Cerebellar nuclear complex (tissue), 1 donor: ENCODE measurements at places on chromosomes 1 and 21.
A peak's percentile ranks its signal among the peaks of the same experiment; 100 is the strongest.

- DNase-seq: no peak
Measured at GRCh38 chr1:100683448-100684349, 35.8 kb upstream of the VCAM1 start.

DNA sequence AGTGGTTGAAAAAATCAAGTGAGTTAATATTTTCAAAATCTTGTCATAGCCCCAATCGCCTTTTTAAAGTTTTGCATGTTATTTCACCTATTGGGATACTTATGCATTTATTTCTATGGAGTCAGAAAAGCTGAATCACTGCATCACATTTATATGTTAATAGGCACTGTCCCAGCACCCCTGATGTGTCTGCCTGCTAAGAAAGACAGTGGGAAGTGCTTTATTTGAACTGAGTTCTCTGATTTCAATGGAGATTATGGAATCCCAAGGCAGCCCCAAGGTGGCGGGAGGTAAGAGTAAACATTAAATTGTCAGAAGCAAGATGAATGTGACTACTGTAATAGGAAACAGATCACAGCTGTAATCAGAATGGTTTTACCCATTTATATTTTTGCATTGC is 2225.7 kb downstream of the NCAM2 start:
- no peak for DNase-seq

GRCh38 chr1:7153464-7153863 is 368.2 kb downstream of the CAMTA1 start:
- DNase-seq: no peak

DNA sequence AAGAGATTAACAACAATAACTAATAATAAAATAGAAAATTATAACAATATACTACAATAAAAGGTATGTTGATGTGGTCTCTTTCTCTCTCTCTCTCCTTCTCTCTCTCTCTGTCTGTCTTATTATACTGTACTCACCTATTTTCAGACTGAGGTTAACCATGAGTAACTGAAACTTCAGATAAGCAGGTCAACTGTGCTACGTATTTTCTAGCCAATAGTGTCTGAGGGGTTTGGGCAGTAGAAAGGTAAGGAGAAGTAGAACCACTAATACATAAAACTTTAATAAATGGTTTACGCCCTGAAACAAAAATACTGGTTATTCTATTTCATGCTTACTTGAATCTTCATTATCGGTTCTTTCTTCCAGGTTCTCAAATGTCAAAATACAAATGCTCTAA is 71.0 kb upstream of the LRRC53 start:
- no peak for DNase-seq

- DNase-seq: no peak
Measured at GRCh38 chr1:208528578-208529240, 284.5 kb upstream of the PLXNA2 start.

GRCh38 chr1:73161418-73161817 is 879.1 kb upstream of the NEGR1 start:
- DNase-seq: no peak

DNA sequence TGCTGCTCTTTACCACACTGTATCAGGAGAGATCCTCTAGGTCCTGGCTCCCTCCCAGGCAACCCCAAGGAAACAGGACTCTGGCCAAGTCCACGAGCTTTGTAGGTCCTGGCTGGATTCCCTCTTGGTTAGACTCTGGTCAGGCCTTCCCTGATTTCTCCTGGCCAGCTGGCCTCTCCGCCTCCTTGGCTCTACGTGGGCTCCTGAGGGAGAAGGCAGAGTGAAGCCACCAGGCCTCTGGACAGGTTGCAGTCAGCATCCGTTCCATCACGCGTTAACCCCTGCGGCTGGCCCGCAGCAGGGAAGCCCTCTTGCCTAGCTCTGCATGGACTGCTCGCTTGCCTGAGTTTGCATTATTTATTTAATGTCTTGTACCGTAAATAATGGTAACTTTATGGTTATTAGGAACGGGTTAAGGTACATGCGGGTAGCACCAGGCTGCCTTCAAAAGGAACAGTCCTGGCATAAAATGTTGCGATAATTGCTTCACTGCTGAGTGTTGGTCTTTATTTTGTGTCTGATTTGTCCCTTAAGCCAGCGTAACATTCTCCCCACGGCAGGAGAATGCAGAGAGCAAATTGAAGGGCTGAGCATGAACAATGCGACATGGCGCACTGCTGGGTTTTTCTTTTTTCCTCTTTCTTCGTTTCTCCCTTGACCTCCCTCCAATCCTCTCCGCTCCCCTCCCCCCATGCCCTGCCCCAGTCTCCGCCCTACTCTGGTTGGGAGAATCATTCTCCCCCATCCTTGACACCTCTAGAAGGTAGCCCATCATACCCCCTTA is 100.3 kb downstream of the RNF220 start:
- peak; percentile 28 for DNase-seq

DNA sequence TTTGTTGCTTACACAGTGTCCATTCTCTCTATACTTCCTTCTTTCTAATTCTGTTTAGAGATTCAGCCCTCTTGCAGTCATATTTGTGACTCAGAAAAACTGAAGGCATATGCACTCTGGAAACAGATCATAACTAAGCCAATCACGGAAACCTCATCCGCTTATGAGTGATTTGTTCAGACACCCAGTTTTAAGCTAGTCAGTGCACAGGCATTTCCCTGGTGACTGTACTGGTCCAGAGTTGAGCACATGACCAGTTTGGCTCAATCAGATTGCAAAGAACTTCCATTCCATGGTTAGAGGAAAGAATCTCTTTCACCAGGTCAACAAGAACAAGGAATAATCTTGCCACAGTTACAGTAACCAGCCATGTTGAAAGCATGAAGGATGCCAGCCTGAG is 69.2 kb upstream of the SGIP1 start:
- no peak for DNase-seq

- DNase-seq: no peak
Measured at GRCh38 chr1:46219551-46220520, 16.7 kb downstream of the LURAP1 start.

DNA sequence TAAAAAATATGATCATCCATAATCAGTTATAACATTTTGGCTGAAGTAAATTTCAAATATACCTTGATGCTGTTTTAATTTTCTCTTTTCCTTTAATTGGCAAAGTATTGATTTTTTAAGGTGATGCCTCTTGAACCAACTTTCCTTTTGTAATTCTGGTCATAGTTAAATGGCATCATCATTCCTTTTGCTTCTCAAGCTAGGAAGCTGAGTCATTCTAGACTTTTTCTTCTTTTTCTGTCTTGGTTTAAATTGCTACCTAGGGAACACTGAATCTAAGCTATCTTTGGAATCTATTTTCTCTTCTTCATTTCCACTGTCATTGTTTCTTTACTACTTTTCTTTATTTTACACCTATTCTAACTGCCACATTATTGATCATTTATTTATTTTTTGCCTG is 162.7 kb downstream of the HMCN1 start:
- DNase-seq: no peak

GRCh38 chr1:200400556-200400955 is 9.3 kb downstream of the ZNF281 start:
- DNase-seq: no peak

DNA sequence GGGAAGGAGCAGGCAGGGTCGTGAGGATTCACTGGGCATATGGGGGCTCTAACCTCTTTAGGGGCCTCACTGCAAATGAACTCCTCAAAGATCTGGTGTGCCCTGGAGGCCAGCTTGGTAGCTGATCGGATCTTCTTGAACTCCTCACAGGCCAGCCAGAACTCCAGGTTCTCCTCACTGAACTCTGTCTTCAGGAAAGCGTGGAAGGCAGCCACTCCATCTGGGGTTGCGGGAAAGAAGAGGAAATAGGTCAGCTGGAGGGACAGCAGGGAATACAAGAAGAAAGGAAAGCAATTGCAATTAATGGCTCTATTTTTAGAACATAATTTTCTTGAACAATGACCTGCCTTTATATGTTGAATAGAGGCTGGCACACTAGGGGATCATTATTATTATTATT is 2.3 kb downstream of the RGS16 start:
- DNase-seq: no peak

DNA sequence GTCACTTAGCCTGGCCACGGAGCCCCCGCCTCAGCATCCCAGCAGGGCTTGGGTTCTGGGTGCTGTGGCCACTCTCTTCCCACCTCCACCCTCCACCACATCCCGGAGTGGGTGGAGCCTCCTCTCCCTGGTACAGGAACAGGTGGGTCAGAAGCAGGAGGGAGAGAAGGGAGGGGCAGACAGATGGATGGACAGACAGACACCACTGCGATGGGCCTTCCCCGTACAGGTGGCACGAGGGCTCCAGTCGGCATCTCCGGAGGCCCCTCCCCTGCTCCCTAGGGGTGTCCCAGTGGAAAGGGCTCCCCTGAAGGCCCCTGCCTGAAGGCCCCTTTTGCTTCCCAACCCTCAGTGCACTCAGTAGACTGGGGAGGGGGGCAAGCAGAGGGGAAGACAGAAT is 96.9 kb upstream of the TARDBP start:
- no peak for DNase-seq

GRCh38 chr1:230713915-230714764 is at the start of gene AGT:
Gene AGT, minus strand, starts transcription at chr1:230714122. Its CDS starts 3,299 bp downstream, at chr1:230710823.
- DNase-seq: peak; percentile 94

DNA sequence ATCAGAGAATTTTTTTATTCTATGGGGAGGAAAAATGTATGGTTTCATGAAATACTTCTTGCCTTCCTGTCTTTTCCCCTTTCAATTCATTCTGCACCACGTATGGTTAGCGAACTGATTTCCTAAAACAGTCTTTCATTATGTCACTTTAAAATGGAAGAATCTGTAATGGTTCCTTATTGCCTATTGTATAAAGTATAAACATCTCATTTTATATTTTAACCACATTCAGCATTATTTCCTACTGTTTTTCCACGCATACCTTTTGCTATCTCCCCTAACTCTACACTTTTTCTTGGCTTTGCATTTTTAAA is 232.3 kb upstream of the B3GALT2 start:
- no peak for DNase-seq

- no peak for DNase-seq
Measured at GRCh38 chr1:216221260-216221700, 202.0 kb downstream of the USH2A start.

- DNase-seq: no peak
Measured at GRCh38 chr1:55012661-55013060, 13.9 kb downstream of the BSND start.

DNA sequence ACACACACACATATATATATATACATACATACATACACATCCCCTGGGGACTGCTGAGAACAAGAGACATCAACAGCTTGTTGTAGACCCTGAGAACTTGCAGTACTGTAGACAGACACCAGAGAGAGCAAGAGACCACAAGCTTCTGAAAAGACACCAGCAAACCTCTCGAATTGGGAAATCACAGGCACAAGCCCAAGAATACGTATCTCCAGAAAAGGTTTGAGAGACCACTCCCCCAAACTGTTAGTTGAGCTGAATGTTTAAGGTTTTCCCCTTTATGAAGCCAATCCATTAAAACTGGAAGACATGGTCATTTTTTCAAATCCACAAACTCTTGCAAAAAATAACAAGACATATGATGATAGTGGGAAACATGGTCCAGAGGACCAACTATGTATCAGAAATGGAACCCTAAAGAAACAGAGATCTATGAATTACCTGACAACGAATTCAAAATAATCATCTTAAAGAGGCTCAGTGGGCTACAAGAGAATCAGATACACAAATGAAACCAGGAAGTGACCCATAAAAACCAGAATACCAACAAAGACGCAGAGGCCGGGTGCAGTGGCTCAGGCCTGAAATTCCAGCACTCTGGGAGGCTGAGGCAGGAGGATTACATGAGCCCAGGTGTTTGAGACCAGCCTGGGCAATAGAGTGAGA is 45.1 kb downstream of the SLC2A1 start:
- DNase-seq: no peak

DNA sequence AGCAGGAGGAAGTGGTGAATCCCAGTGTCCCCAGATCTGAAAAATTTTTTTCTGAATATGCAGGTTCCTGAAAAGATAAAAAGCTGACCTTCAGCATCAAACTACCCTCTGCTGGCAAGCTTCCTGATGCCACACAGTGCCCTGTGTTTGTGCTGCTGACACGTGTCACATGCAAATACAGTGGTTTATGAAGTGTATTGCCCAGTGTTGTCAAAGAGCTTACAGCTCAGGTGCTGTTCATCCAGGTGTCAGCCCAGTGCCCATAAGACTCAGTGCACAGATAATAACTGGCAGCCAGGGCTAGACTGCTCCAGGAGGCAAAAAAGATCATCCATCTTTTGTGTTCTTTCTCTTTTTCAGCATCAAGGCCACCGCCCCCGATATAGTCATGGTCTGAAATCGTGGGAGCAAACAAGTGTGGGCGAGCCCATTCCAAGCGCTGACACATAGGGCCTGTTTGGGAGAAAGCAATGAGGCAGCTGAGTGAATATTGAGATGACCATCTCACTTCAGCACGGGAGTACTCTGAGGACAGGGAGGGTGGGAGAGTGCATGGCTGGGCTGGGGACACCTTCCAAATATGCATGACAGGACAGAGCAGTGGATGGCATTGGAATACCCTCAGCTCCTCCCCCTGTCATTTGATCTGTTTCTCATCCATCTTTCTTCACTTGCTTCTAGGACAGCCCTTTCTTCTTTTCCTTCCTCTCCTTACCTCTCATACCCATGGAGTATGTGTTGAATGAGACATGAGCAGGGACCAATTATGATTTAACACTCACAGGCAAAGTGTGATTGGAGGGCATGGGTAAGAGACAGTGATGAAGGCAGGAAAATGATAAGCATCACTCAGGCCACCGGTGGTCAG is 6.4 kb upstream of the KCNK1 start:
- DNase-seq: no peak

- DNase-seq: no peak
Measured at GRCh38 chr1:10621906-10622305, 147.2 kb downstream of the PEX14 start.

DNA sequence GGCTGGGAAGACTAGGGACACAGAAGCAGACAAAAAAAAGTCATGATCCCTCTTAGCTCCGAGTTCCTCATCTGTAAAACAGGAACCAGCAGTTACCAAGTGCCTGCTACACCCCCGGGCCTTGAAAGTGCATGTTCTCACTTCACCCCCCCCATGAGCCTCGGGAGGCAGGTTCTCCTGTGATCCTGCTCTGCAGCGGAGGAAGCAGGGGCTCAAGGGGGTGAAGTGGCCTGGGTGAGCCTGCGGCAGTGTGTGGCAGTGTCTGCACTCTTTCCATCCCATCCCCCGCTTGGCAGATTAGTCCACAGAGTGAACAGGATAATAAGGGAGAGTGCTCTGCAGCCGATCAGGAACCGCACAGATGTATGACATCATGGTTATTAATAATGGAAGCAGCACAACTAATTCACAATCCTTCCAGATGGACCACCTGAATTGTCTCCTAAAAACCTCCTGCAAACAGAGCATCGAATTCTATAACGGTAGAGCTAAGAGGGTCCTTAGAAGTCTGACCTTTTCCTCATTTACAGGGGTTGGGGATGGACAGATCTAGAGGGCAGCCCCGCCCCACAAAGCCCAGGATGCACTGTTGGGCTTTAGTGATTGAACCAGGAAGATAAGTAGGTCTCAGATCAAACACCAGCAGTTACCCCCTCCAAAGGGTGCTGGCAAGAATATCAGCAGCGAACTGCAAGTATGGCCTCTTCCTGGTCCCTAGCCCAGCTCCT is 174.1 kb upstream of the EDN2 start:
- no peak for DNase-seq

DNA sequence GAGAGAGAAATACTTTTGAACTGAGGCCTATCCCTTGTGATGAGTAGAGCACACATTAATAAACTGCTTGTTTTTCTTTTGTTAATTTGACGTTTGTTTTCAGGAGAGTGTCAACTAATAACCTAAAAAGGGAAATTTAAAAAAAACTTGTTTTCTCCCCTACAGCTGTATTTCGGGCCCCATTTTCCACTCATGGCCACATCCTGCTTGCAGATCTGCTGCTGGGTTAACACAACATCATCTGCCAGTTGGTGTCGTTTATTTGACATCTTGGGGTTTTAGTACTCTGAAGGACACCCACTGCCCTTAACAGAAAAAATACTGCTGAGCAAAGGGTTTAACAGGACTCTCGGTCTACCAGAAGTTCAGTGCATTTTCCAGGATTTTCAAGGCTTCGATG is 848 bp upstream of the PYHIN1 start:
- no peak for DNase-seq
